ENCODE measurements at places on chromosomes 13 and 19.
A peak's percentile ranks its signal among the peaks of the same experiment; 100 is the strongest.

DNA sequence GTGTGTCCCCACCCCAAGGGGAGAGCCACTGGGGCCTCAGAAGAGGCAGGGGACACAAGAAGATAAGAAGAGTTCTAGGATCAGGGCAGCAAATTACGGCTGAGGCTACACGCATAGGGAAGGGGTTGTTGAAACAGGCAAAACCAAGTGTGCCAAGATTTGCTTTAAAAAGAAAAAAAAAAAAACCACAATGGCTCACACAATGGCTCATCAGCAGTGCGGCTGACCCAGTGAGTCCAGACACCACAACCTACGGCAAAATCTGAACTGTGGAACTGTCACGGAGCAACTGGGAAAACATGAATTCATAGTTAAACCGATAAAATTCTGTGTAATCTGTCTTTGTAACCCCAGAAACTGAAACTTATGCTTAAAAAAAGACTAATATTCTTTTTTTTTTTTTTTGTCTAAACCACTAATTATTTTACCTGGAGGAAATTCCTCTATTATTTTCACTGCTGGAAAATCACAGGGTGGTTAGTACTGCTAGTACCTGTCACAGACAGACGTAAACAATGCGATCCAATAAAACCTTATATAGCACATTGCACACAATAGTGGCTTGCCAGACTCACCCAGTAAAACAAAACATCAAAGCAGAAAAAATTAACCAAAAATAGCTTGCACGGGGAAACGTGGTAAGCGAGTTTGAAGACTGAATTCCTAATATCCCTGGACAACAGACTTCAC lies 325.4 kb upstream of the TSHZ3 start:
- no peak for DNase-seq

GRCh38 chr13:86960876-86961275 lies 710.3 kb upstream of the SLITRK5 start:
- no peak for DNase-seq

GRCh38 chr13:64997438-64997837 lies 2232.7 kb downstream of the PCDH9 start:
- DNase-seq: no peak

GRCh38 chr19:56477429-56478338 lies 539 bp upstream of the ZNF667 start:
- DNase-seq: peak; percentile 95

- no peak for DNase-seq
Measured at GRCh38 chr19:17497149-17497798, 14.2 kb upstream of the PGLS start.

DNA sequence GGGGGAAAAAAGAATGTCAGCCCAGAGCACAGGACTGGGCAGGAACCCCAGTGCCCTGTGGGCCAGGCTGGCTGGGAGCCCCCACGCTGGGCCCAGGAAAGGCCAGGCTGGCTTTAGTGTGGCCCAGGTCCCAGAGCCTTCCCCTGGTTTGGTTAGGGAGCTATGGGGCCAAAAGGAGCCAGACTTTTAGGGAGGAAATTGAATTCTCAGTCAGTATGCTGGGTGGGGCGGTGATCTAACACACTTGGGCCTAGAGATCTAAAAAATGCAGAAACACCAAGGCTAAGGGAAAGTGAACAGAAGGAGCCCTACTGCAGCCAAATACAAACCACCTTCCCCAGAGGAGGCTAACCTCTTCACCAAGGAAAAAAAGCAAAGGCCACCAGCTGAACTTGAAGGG lies 137.5 kb downstream of the CRYL1 start:
- DNase-seq: no peak

DNA sequence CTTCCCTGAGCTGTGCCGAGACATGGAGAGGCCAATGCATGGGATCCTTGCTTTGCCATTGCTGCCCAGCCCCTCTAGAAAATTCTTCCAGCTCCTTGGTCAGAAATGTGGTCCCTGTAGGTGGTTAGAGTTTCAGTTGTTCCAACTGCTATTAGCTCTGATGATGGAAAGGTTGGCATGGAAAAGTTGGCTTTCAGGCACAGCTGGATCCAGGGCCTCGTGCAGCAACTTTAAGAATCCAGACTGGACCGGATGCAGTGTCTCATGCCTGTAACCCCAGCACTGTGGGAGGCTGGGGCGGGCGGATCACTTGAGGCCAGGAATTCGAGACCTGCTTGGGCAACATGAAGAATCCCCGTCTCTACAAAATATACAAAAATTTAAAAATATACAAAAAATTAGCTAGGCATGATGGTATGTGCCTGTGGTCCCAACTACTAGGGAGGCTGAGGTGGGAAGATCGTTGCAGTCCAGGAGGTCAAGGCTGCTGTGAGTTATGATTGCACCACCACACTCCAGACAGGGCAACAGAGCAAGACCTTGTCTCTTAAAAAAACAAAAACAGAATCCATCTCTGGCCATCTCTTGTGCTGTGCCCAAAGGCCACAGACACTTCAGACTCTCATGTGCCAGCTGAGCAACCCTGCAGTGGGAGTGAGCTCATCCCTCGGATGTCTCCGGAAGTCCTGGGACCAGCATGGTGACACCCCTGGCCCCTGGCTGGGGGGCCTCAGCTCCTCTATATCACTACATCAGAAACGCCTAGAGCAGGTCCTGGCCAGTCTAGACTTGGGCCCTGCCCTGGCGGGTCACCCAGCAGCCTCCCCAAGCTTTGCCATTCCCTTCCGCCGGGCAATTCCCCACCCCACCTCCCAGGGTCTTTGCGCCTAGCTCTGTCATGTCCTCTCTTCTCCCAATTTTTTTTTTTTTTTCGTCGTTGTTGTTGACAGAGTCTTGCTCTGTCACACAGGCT lies 16.8 kb downstream of the MEX3D start:
- DNase-seq: no peak

DNA sequence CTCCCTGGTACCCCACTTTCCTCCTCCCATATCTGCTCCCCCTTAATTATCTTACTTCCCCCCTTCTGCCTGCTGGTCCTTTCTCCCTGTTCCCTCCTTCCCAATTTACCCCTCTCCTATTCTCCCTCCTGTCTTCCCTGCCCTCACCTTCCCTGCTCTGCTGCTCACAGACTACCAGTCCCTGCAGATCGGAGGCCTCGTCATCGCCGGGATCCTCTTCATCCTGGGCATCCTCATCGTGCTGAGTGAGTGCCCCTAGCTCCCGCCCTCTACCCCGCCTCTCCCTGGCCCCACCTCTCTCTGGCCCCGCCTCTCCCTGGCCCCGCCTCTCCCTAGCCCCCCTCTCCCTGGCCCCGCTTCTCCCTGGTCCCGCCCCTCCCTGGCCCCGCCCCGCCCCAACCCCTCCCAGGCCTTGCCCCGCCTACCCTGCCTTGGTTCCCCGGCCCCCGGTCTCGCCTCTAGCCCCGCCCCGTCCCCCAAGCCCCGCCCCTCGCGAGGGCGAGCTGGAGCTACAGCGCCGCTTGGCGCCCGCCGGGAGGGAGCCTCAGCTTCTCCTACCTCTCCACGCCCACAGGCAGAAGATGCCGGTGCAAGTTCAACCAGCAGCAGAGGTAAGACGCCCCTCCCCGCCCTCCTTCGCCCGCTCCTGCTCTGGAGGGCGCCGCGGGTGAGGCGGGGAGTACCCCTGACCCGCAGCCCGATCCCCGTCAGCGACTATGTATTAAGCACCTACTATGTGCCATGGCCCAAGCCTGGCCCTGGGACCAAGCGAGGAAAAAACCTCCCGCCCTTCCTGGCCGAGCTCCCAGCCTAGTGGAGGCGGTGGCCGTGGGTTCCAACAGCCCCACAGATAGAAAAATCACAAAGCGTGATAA lies 1.9 kb upstream of the FXYD7 start:
- peak; percentile 97 for DNase-seq

- DNase-seq: peak; percentile 21
Measured at GRCh38 chr13:41312176-41312500, 1.1 kb downstream of the NAA16 start.

- DNase-seq: no peak
Measured at GRCh38 chr19:28642787-28643683, 569.9 kb downstream of the UQCRFS1 start.

DNA sequence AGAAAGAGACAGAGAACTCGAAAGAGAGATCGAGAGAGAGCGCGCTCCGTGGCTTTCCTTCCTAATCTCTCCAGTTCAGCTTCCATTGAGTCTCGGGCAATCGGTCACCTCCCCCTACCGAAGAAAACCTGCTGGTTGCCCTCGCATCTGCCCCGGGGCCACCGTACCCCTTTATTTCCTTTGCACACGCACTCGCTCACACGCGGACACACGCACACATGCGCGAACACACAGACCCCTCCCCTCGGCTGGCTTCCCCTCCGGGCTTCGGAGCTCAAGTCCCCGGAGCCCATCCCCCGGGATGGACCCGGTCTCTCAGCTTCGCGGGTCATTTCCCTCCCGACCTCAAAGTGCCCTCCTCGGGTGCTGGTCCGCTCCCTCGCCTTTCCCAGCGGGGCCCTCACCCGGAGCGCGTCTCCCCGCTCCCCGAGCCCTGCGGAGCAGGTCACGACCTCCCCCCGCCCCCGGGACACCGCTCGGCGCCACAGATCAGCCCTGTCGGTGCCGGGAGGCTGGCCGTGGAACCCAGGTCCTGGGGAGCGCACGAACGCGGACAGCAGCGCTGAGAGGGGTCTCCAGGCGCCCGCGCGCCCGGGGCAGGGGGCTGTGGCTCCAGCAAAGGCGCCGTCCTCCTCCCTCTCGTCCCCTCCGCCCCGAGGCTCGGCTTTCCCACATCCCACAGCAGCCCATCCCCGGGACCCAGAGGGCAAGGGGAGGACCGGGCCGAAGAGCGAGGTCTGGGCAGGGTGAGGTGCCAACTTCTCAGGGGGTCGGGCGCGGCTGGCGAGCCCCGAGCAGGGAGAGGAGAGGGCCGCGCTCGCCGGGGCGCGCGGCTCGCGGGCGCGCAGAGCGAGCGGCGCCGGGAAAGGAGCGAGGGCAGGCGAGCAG lies 1.8 kb downstream of the DACH1 start:
- peak; percentile 49 for DNase-seq

- no peak for DNase-seq
Measured at GRCh38 chr19:28615546-28615916, 597.4 kb downstream of the UQCRFS1 start.

GRCh38 chr13:35732565-35732964 lies 256.1 kb upstream of the MAB21L1 start:
- DNase-seq: no peak
